ENCODE measurements at places on chromosomes 7 and 10.

GRCh38 chr10:26194275-26194674, 22.3 kb upstream of the GAD2 start:
- no peak for DNase-seq

GRCh38 chr7:40629891-40630290, 495.1 kb downstream of the SUGCT start:
- no peak for DNase-seq

GRCh38 chr10:121368347-121369025, 229.8 kb downstream of the FGFR2 start:
- DNase-seq: no peak

DNA sequence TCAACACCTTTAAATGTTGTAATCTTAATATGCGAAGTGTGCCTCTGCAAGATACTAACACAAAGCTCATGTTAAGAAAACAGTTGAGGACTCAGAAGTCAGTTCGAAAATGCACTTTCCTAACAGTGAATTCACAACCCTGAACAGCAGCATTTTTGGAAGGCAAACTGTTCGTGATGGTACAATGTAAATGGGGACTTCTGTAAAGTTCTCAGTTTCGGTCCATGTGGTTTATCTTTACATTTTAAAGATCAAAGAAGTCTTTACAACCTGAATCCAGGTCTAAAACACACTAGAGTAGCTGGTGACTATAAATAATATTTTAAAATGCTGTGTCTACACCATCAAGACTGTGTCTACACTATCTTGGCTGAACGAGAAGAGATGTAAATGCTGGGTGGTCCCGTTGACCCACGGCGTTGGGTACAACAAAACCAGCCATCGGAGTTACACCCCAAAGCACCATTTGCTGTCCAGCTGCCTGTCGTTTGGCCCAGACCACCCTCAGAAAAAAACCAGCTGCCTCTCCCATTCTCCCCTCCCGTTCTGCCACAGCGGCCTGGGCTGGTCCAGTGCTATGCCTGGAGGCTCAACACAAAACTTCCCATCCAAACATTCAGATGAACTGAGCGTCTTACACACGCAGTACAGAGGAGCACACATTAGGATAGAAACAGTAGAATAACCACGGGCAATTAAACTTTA, 42.9 kb downstream of the MKI67 start:
- no peak for DNase-seq

DNA sequence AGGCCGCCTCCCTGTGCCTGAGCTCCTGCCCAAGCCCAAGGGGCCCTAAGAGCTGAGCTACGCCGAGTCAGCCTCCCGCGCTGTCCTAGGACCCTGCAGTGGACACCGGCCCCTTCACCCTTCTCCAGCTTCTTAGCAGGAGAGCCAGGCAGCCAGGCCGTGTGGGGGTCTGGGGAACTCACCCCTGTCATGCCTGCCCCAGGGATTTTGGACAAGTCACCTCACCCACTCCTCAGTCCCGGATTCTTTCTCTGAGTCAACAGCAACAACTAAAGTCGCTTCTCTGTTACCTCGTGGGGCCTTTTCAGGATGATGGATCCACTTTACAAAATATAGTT, 79.3 kb downstream of the MKI67 start:
- no peak for DNase-seq

DNA sequence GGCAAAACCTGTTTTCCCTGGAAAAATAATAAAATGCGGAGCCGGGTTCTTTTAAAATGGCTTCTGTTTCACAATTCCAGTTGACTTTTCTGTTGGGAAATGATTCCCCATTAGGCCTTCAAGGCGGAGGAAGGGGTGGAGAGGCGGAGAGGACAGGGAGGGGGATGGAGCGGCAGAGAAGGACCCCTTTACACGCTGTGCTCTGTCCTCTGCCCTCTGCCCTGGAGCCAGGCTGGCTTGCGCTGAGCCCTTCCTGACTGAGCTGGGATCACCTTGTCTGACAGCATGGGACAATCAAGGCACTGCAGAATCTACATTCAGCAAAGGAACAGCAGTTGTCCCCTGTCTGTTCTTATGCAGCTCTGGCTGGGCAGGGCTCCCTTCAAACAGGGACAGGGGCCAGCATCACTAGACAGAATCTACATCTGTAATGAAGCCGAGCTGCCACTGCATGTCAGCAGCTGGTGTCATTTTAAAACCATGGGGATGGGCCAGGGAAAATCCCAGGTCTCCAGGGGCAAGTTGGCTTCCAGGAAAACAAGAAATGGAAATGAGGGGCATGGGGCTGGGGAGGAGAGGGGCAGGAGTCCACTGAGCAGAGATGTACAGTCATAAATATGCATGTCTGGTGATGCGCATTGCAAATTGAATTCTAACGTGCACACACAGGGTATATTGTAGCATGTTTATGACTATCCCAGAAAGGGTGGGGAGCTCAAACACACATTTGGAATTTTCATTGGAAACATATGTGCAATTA, 120.0 kb downstream of the MKX start:
- no peak for DNase-seq

DNA sequence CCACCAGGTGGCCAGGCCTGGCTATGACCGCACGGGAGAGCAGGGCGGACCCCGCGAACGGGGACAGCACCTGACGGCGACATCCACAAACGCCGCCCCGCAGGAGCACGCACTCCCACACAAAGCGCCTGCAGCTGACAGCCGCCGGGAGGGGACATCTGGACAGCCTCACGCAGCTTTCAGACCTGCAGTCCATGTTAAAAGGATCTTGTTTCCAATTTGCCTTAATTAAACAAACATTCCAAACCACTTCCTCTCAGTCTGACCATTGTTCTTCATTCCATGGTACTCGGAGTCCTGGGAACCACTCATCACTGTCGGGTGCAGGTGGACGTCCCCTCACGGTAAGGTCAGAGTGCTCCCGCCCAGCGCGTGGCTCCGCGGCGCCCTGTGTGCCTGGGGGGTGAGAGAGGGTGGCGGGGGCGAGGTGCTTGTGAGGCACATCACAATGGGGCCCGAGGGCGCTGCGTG, 5.9 kb upstream of the GPER1 start:
- no peak for DNase-seq

GRCh38 chr10:117830787-117831212, 215.9 kb downstream of the RAB11FIP2 start:
- DNase-seq: peak; percentile 13

- no peak for DNase-seq
These were observed 58.1 kb upstream of the TES start for GRCh38 chr7:116152276-116152675.

- no peak for DNase-seq
These were observed 215.2 kb downstream of the HTR7 start for GRCh38 chr10:90642650-90643049.

GRCh38 chr7:47635091-47636080, 53.5 kb upstream of the TNS3 start:
- DNase-seq: no peak

DNA sequence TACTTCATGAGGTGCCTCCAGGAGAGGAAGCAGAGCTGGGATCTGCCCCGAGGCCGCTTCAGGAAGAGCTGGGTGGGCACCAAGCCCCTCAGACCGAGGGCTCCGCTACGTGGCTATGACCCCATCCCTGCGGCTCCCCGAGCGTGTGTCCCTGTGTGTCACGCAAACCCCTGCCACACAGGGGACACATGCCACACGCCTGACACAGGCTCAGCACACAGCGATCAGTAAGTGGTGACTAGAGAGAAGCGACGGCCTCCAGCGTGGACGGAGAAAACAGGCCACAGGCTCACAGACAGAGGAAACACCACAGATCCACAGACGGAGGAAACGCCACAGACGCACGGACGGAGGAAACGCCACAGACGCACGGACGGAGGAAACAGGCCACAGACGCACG, 18.5 kb downstream of the DIP2C start:
- DNase-seq: no peak

- DNase-seq: no peak
These were observed 376.9 kb downstream of the CALN1 start for GRCh38 chr7:72035266-72035665.

DNA sequence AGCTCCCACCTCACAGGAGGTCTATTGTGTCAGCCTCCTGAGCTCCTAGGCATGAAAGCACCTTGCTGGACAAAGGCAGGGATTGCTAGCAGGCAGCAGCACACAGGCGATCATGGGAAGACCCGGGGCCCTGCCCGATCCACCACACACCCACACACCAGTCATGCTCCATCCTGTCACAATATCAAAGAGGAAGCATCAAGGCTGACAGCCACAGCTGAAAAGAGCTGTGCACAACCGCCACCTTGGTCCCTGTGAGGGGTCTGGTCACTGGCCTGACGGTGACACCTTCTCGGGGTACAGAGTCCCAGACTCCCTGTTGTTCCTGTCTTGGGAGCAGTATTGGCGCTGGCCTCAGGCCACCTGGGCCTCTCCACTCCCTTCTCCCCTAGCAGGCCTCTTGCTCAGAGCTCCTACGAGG, 89.7 kb upstream of the RET start:
- DNase-seq: no peak

- no peak for DNase-seq
These were observed 19.8 kb upstream of the HIPK2 start for GRCh38 chr7:139797607-139798006.

GRCh38 chr7:96116173-96116572, 205.7 kb downstream of the SLC25A13 start:
- no peak for DNase-seq

GRCh38 chr7:123401295-123401694, 133.1 kb downstream of the IQUB start:
- no peak for DNase-seq

DNA sequence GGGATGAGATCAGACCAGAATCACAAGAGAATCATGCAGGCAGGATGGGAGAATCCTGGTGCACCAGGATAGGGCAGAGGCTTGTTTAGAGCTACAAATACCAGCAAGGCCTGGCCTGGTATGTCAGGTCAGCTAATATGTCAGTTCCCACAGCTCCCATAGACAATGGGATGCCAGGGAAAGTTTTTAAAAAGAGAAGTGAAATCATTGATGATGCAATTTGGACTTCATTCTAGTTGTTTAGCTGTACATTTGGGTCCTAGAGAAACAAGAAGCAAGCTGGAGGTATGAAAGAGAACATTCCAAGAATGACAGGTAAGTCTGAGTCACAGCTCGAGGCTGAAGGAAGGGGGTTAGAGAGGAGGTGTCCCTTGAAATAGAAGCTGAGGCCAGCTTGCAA, 45.2 kb downstream of the GPR141 start:
- no peak for DNase-seq

DNA sequence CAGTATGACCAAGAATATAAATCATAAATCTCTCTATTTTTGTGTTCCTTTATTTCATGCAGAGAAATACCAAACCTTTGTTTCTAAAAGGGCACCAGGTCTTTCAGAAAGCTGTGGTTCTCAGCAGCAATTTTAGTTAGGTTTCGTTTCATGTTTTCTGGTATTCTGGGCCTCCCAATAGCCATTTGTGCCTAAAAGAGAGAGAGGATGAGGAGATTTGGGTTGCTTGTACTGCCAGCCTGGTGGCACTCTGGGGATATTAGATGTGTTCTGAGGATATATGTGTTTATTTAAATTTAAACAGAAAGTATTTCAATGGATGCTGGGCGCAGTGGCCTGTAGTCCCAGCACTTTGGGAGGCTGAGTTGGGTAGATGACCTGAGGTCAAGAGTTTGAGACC, 471.7 kb downstream of the AUTS2 start:
- DNase-seq: no peak
